Fibroblast of the conjunctiva (primary cell): ENCODE measurements at places on chromosomes 16 and 17.

DNA sequence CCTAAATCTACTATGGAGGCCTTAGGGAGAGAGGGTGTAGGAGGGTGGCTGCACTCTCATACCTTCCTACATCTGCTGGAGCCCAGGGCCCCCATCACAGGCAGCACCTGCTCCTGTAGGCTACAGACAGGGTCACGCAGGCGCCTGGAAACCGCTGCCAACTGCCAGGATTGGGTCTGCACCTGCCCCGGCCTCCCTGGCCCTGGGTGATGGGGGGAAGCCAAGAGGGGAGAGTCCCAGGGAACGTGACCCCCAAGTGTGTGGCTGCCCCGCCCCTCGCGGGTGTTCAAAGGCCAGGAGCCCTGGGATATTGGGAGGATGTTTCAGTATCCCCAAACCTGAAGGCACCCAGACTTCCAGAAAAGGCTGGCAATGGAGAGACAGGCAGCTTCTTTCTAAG lies 5.6 kb upstream of the TEX19 start:
- no peak for DNase-seq

DNA sequence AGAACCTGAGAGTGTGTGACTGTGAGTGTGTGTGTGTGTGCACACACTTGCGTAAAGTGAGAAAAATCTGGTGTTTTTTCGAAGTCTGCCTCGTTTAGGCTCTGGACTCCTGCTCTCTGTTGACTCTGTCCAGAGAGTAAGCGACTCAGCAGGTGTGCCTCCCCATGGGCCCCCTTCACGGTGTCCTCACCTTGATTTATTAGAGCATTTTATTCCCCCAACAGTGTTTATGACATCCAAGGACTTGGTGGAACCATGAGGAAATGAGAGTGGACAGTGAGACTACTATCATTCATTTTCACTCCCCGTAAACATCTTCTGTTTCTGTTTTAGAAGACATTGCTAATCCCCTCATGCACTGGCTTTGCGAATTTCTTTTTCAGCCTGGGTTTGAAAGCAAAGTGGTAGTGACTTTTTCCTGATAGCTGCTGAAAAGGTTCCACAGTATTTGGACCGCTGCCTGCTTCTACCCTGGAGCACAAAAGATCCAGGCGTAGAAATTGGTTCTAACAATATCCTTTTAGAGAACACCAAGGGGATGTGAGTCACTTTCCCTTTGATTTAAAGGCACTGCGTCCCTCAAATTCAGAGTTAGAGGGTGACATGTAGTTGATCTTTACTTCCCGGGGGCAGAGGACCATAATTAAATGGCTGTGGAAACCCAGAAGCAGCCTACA lies 218.2 kb downstream of the WWOX start:
- no peak for DNase-seq

GRCh38 chr17:72635034-72635635 lies 457.4 kb downstream of the SLC39A11 start:
- no peak for DNase-seq

- no peak for DNase-seq
Observed at GRCh38 chr16:27993587-27993986, 69.9 kb downstream of the GSG1L start.

DNA sequence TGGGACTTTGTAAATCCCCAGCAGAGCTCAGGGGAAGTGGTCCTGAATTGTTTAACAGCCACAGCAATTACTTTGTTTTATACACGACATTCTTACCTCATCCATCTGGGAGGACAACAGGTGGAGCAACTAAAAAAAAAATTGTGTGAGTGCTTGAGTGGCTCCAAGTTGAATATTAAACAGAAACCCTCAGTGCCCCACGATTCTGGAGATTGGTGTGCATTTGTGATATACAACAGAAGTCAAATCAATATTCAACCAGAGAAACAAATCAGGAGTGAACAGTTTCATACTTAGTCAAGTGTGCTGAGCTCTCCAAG lies 204.8 kb downstream of the HAPSTR1 start:
- DNase-seq = no peak

DNA sequence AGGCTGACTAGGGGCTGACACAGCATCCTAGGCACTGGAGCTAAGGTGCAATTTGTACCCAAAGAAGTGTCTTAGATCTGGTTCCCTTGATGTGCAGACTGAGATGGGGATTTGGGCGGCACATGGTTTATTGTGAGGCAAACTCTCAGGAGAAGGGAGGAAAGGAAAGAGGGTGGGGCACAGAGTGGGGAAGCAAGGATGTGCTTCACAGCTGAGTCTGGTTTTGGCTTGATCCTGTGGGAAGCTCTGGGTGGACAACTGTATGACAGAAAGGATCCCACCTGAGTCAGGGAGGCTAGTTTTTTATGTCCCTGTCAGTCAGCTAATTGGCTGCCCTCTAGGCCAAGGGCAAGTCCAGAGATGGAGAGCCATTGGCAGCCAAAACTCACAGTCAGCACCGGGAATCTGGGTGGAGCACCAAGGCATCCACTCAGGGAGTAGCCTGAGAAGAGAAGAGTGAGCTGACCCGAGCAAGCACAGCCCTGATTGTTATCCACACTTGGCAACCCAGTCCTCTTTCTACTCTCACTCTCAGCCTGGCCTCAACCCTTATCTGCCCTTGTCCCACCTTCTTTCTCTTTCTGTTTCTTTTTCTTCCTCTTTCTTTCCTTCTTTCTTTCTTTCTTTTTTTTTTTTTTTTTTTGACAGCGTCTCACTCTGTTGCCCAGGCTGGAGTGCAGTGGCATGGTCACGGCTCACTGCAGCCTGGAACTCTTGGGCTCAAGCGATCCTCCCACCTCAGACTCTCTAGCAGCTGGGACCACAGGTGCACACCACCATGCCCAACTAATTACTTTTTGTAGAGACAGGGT lies 12.0 kb downstream of the ARL4D start:
- DNase-seq = no peak
